T-helper 22 cell (primary cell): ENCODE measurements at places on chromosomes 12 and 14.

- no peak for DNase-seq
Measured at GRCh38 chr12:94198469-94198868, 50.1 kb downstream of the PLXNC1 start.

GRCh38 chr12:48940181-48940580, 14.9 kb upstream of the FKBP11 start:
- no peak for DNase-seq

DNA sequence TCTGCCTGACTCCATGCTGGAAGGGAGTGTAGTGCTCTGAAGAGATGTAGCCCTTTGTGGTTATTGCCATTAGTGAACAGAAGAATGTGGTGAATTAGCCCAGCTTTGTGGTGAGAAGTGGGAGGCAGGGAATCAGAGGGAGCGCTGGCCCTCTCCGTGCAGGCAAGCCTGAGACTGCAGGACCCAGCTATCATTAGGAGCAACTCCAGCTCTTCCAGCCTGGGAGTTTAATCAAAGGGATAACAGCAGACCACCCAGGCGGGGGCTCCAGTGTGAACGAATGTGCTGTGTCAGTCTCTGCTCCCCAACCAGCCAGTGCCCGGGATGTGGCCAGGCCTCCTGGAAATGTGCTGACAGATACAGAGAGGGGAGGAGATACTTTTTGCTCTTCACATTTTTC, 142.7 kb downstream of the TTLL5 start:
- no peak for DNase-seq

DNA sequence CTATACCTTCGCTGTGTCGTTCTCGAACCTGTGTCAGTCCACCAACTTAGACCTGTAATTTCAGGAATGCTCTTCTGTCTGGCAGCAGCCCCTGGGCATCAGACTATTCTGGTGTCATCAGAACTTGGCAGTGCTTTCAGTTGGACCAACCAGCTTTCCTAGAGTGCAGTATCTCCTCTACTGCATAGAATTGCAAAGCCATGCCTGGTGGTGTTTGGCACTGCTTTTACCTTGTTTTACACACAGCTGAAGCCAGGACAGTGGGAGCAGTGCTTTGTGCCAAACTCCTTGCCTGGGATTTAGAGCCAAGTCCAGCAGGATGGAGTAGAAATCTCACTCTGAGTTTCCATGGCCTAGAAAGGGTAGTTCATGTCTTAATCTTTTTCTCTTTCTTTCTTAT, 1.5 kb downstream of the FLVCR2 start:
- DNase-seq = no peak

GRCh38 chr12:23795494-23795893, 154.0 kb downstream of the SOX5 start:
- no peak for DNase-seq

DNA sequence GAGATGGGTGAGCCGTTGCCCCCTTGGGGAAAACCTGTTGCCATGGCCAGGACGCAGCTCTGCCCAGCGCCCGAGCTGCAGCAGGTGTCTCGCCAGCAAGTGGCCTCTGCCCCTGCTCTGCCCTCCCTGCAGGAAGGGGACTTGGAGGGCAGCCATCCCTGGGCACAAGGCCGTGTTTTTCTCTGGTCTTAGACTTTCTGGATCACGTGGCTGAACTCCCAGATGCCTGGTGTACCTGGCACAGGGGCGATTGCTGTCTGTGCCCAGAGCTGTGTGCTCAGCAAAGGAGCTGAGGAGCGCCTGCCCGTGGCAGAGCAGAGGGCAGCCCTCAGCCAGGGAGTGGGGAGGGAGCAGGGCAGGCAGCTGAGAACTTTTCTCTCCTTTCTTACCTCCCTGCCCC, 38.0 kb downstream of the TMEM63C start:
- no peak for DNase-seq

DNA sequence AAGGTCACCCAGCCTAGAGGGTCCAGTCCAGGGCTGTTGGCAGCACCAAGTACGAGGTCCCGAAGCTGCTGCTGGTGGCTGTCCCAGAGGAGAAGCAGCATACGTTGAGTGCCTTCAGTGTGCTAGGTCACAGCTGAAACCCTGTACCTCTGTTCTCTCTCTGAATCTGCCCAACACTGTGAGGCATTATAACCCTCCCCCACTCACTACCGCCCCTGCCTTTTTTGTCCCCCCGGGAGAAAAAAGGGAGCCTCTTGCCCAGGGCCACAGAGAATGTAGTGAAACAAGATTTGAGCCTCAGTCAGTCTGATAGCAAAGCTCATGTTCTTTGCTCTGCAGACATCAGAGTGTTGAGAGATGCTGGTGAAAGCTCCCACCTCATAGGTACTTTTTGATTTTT, 53.4 kb downstream of the PPP2R5C start:
- no peak for DNase-seq

GRCh38 chr12:12399776-12400305, 43.0 kb downstream of the BORCS5 start:
- DNase-seq = no peak

- no peak for DNase-seq
Measured at GRCh38 chr12:107610021-107610859, 75.4 kb upstream of the PWP1 start.

- DNase-seq = no peak
Measured at GRCh38 chr12:123937707-123938591, 34.7 kb downstream of the CCDC92 start.

GRCh38 chr14:79732911-79733655, 478.2 kb downstream of the DIO2 start:
- DNase-seq = no peak

DNA sequence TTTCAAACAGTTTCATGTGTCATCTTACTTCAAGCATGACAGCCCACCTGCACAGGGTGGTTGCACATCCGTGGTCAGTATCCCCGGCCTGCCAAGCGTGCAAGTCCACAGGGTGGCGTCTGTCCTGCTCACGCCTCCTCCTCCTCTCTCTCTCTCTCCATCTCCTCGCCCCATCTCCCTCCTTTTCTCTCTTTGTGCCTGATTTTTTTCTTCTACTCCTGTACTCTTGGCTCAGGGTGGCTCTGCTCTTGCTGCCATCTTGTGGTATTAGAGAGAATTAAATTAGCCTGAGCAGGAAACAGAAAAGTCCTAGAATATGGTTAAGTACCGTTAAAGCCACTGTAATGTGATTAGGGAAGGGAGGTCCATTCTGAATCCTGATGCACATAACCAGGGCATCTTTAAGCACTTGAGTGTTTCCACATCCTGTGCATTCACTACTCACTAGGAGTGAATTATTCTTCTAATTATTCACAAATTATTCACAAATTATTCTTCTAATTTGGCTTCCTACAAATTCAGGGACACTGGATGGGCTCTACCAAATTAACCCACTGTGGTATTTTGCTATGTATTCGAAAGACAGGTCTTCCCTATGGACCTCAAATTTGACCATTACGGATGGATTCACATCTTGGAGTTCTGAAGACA, 25.5 kb upstream of the DTX1 start:
- no peak for DNase-seq

DNA sequence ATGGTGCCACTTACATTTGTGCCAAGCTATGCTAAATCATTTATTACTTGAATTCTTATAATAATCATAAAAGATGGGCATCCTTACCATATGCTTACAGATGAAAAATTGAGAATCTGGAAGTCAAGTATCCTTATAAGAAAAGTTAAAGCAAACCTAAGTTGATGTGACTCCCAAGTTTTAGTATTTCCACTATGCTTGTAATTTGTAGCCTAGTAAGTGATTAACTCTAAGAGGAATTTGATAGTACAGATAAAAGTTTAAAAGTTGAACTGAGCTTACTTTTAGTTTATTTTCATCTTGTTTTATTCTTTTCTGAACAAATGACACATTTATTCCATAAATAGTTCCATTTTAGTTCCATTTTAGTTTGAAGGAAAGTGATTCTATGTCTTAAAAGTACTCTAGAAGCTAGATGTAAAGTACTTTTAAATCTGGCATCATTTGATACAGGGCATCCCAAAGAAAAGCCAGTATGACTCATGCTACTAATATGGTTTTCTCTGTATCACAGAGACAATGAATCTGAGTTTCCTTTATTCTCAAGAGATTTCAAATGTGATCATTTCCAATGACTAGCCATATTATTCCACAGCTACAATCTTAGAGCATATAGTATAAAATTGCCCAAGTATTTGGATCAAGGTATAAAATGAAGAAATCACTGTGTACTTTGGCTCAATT, 596.0 kb downstream of the SLC16A7 start:
- no peak for DNase-seq

- peak; percentile 59 for DNase-seq
Measured at GRCh38 chr14:72451054-72451972, 442.6 kb downstream of the DPF3 start.

GRCh38 chr14:64974563-64974962, 2.4 kb upstream of the RAB15 start:
- DNase-seq = no peak

DNA sequence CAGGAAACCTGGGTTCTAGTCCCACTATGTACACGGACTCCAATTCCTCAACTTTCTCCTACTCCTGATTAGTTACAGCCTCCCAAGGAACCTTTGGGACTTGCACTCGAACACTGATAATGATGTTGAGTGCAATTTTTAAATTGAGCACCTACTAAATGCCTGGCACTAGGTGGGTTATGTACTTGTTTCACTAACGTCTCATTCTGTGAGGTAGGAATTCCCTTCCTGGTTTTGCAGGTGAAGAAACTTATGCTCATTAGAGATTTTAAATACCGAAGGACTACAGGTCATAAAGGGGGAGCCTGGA, 536 bp downstream of the PARPBP start:
- DNase-seq = no peak

DNA sequence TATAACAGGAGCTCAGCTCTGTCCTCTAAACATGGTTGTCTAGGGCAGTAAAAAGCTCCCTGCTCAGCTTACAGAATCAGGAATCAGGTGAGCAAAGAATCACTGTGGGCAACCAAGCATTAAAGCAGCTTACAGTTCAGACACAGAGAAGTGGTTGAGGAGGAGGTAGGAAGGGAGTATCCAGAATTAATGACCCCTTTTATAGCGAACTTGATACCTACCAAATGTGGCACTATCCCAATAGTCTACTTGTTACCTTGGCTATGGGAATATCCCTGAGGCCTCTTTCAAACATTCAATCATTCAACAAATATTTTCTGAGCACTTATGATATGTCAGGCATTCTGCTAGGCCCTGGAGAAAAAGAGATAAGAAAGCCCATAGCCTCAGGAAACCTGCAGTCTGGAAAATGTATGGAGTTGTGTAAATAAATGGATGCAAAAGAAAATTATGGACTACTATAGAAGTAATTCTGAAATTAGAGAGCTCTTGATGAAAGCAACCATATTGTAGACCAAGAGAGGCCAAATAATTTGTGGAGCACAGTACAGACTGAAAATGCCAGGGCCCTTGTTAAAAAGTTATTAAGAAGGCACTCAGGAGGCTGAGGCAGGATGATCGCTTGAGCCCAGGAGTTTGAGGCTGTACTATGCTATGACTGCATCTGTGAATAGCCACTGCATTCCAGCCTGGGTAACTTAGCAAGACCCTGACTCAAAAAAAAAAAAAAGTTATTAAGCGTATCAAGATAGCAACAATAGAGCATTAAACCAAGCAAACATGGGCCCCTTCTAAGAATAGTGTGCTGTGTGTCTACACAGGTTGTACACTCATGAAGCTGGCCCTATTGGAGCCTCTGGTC, 134.0 kb upstream of the CPSF6 start:
- no peak for DNase-seq

GRCh38 chr14:53539489-53540126, 386.5 kb upstream of the DDHD1 start:
- no peak for DNase-seq

- DNase-seq = no peak
Measured at GRCh38 chr12:67667276-67668073, 18.9 kb downstream of the DYRK2 start.

DNA sequence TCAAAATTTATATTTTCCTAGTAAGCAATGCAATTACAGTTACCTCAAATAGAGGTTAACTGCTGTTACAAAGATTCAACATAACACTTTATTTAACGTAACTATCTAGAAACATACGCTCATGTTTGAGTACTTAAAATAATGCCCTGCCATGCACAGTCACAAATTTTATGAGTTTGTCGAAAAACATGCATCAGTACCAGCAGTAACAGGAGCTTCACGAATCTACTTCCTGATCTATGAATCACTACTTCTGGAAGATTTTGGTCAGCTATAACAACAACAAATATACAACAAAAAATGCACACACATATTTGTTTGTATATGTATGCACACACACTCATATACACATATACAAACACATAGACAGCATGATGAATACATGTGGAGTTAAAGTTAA, 881.8 kb downstream of the FSCB start:
- no peak for DNase-seq

- peak; percentile 33 for DNase-seq
Measured at GRCh38 chr12:1791104-1791841, 29.1 kb upstream of the LRTM2 start.

- DNase-seq = no peak
Measured at GRCh38 chr12:20040831-20041230, 327.5 kb upstream of the PDE3A start.

- DNase-seq = no peak
Measured at GRCh38 chr12:128667193-128667592, 156.6 kb downstream of the SLC15A4 start.

DNA sequence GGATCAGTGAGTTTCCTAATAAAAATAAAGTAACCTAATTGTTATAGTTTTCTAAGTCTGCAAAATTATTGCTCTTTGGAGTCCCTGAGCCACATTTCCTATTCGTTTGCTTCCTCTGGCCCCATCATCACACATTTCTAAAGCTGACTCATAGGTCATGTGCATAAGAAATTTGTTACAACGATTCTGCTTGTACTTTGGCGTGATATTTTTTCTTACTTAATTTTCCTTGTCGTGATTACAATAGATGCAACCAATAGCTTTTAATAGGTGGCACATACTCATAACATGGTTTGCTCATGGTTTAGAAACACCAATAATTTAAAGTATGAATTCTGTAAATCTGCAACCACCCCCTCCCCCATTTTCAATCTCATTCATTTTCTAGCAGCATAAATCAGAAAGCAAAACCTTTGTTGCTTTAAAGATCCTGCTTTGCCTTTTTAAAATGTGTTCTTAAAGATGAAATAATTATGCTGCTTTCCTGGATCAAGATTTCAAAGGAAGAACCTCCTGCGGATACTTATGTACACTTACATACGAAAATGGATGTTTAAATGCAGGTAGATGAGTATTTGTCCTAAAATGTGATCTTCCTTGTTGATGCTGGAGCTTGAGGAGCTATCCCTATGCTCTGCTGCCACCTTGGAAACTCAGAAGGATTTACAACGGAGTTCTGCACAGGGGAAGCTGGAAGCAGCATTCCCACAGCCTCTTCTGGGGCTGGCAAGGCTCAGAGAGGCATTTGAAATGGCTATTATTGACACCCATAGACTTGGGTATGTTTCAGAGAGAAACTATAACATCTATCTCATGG, 1.7 kb upstream of the FLRT2 start:
- DNase-seq = no peak

GRCh38 chr12:51887476-51888315, at the start of gene ANKRD33:
Gene ANKRD33 (plus strand): TSS chr12:51888103. CDS start chr12:51888187, 84 bp downstream.
- DNase-seq = no peak
